ENCODE measurements at places on chromosomes 7 and 10.

DNA sequence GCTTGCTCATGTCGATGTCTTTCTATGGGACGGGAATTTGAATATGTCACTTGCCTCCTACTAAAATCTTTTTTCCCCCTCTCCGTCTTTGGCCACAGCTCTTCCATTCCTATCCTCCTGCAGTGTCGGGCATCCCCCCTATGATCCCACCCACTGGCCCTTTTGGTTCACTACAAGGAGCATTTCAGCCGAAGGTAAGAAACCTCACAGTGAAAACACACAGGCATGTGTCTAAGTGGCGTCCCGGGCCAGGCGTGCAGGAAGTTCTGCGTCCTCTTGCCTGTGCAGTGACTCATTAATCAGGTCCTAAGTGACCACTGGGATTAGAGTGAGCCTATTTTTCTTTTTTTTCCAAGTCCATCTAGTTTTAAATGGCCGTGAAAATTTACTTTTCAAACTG, 360.5 kb upstream of the GALNT17 start:
- no peak for DNase-seq

- no peak for DNase-seq
Observed at GRCh38 chr7:81138870-81139269, 220.0 kb upstream of the SEMA3C start.

DNA sequence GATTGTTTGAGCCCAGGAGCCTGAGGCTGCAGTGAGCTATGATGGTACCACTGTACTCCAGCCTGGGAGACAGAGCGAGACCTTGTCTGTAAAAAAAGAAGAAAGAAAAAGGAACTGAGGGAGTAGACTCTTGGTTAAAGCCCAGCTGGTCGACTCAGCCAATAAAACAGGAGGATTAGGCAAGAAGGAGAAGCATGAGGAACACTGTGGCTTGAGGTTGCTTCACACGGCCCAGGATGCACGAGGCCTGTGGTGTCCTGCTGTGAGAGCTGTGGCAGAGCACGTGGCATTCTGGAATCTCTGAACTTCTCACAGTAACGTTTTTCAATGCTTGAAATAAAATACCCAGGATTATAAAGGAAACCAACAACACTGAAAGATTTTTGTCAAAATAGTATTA, 93.3 kb downstream of the CUL2 start:
- no peak for DNase-seq

- no peak for DNase-seq
Observed at GRCh38 chr7:131057794-131058070, 269.9 kb upstream of the MKLN1 start.

DNA sequence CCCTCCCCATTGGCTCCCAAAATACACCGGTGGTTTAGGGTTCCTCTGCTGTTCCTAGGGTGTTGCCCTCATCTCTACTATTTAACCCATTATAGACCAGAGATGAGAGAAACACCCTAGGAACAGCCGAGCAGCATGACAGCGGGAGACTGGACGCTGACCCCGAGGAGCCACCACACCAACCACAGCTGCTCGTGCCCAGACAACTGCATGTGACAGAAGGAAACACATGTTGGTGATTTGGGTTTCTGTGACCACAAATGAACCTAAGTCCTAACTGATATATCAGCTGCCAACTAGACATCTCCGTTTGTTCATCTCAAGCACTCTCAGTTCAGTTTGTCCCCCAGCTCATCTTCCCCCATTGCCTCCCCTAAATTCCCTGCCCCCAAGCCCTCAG, 13.4 kb downstream of the CFAP43 start:
- DNase-seq, result no peak
